ENCODE measurements at places on chromosomes 4 and X.

GRCh38 chr4:139761461-139761860, 95.8 kb downstream of the MGST2 start:
- peak; percentile 28 for DNase-seq

DNA sequence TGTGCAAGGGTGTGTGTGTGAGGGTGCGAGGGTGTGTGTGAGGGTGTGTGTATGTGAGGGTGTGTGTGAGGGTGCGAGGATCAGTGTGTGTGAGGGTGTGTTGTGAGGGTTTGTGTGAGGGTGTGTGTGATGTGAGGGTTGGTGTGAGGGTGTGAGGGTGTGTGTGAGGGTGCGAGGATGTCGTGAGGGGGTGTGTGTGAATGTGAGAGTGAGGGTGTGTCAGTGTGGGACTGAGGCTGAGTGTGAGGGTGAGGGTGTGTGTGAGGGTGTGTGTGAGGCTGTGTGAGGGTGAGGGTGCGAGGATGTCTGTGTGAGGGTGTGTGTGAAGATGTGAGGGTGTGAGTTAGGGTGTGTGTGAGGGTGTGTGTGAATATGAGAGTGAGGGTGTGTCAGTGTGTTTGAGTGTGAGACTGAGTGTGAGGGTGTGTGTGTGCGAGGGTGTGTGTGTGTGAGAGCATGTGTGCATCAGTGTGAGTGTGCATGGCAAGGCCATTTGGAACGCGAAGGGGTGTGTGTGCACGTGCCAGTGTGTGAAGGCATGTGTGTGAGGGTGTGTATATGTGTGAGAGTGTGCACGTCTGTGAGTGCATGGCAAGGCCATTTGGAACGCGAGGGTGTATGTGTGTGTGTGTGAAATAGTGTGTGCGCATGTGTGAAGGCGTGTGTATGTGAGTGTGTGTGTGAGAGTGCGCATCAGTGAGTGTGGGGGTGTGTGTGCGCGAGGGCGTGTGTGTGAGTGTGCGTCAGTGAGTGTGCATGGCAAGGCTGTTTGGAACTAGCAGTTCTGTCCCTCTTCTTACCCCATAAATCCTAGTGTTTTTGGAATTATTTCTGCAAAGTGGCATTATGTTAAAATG, 69.8 kb downstream of the RGS12 start:
- no peak for DNase-seq

- no peak for DNase-seq
Observed at GRCh38 chrX:85114776-85115175, 111.1 kb downstream of the APOOL start.

- DNase-seq = peak; percentile 45
Observed at GRCh38 chr4:52037689-52038102, 403 bp downstream of the SGCB start.

DNA sequence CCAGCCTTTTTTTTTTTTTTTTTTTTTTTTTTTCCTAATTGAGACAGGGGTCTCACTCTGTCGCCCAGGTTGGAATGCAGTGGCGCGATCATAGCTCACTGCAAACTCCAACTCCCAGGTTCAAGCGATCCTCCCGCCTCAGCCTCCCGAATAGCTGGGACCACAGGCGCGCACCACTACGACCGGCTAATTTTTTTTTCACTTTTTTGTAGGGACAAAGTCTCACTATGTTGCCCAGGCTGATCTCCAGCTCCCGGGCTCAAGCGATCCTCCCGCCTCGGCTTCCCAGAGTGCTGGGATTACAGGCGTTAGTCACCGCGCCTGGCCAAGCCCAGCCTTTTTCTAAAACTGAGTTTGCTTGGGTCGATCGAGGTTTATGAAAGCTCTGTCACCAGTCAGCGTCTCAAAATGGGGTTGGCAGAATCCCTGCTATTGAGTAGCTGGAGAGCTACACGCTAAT, 1.3 kb upstream of the OTUD5 start:
- DNase-seq = peak; percentile 64

- no peak for DNase-seq
Observed at GRCh38 chr4:139961344-139961946, 192.5 kb downstream of the MAML3 start.

- no peak for DNase-seq
Observed at GRCh38 chr4:143437937-143438336, 75.6 kb upstream of the SMARCA5 start.

DNA sequence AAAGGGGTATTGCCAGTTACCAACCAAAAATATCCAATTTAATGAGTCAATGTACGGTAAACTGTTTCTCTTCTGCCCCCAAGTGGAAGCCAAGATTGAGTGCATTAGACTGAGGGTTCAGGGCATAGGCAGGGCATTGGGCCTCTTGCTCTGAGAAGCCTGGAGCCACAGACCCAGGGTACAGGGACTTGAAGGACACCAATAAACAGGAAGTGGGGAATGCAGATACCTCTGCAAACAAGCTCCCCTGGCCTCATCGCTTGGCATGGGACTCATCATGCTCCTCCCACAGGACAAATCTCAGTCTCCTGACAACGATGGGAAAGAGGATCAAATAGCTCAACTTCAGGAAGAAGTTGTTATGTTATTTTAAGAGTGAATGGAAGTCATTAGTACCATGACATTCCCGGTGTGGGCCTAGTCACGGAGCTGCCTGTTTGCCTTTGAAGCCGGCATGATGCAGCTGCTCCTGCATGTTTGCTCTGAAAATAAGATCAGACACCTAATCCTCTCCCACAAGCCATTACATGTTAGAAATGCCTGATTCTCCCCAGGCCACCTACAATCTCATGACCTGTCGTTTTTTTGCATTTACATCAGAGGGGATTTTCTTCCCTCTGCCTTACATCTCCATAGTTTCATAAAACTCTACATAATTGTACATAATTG, 224.2 kb downstream of the RCHY1 start:
- peak; percentile 24 for DNase-seq

DNA sequence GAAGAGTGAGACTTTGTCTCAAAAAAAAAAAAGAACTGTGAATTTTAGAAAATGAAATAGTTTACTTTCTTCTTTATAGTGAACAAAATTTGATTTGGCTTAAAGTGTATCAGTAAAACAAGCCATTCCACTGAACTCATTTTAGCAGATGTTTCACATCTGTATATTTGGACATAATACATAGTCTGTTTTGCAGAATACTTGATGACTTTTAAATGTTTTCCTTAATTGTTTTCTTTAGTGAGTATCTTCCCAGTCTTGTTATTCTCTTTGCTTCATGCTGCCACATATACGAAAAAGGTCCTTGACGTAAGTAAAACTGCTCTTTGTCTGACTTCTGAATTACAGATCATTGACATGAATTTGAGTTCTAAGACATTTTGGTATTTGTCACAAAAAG, 8.3 kb downstream of the TMEM33 start:
- DNase-seq = no peak

DNA sequence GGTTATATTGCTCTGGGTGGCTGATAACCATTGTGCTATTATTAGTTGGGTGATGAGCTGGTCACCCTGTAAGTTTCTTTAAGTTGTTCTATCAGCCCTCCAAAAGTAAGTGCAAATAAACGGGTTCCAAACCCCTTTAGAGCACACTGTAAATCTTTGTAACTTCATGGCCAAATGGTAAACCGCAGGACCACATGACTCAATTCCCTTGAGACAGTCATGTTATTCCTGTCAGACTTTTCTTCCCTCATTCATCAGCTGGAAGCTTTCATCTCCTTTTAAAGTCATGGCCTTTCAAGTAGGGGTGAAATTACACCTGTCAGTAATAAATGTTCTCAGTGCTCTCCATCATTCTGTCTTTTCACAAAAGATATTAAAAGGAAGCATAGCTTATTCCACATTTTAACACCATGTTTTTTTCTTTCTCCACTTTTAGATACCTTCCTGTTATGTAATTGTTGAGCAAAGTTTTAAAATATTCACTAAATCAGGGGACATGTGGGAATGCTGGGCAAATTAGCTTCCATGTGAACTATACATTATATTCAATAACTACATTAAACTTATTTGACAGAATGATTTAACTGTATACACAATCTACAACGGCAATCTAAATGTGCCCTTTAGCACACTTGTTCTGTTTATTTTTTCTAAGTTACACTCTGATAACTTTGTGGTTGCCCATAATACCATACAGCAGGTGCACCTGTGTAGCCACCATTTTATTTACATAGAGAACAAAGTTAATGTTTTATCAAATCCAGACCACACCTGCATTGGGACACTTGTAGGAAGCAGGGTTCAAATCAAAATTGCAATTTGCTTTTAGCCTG, 275.5 kb downstream of the CFAP299 start:
- peak; percentile 7 for DNase-seq

DNA sequence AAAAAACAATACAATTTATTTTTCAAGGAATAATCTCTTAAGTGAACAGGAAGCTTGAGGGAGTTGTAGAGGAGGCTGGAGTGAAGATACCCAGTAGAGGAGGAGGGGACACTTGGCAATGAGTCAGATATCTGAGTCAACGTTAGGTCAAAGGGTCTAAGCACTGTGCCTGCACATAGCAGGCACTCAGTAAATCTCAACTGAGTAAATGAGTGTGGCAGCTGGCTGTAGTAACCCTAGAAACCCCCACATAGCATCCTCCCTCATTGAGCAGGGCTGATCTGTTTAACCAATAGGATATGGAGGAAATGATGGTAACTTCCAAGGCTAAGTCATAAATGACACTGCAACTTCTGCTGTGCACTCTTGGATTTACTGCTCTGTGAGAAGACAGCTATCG, 186.0 kb upstream of the FAM241A start:
- peak; percentile 59 for DNase-seq

DNA sequence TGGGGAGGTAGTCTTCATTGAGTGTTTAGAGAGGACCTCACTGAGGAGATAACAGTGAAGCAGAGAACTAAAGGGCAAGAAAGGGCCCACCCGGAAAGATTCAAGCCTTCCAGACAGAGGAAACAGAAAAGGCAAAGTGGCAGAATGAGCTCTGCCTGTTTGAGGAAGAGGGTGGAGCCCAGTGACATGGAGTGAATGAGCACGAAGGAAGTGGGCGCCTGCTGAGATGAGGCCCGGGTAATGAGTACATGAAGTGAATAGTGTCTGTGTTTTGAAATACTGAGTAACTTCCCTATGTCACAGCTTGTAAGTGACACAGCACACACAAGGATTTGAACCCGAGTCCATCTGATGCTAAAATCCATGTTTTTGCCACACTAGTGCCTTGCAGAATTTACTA, 32.5 kb upstream of the TLR2 start:
- DNase-seq = no peak

DNA sequence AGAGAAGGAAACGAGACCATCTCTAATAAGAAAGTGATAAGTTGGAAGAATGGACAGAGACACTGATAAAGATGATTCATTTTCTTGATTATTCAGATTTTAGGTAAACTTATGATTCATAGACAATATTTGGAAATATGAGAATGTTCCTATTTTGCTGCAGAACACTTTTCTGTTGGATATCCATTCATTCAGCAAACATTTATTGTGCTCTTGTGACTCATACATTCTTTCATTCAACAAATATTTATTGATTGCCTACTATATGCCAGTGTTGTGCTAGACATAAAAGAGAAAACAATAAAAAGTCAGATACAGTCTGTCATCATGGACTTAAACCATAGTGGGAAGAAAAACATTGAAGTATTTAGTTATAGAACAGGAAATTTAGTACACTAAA, 1232.0 kb downstream of the STIM2 start:
- no peak for DNase-seq

- no peak for DNase-seq
Observed at GRCh38 chrX:5324546-5324945, 904.1 kb downstream of the NLGN4X start.

DNA sequence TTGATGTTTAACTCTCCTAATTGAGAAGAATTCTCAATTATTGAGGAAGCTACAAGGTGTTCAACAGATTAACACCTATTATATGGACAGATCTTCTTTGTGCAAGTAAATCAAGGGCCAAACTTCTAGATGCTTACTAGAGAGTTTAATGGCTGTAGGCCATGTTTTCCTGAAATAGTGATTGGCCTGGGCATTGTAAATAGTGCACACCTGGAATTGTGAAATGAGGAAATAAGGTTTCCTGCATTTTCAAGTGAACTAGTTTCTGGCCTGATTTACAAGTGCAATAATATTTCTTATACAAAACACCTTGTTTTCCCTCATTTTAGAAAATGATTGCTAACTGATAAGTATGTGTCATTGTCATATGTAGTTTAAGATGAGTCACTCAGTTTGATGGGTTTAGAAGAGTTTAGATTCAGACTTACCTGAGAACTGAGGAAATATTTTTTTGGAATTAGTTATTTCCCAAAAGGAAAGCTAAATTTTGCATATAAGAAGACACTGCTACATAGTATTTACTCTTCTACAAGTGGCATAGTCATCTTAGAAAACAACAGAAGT, 21.2 kb downstream of the AFF1 start:
- no peak for DNase-seq

DNA sequence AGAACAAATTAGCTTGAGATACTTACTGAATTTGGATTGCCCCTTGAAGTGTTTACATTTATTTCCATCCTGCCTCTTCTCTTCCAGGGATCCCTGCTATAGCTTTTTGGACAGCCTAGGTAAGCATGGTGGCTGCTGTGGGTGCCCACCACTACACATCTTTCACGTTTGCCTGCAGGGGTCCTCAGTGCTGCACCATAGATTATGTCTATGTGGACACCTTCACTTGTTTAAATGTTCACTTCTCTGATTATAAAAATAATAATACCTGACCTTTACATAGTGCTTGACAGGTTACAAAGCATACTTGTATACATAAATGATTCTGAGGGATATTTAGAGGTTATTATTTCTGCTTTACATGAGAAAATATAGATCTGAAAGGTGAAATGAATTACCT, 67.9 kb upstream of the SLC4A4 start:
- peak; percentile 35 for DNase-seq

- no peak for DNase-seq
Observed at GRCh38 chrX:39853417-39854030, 244.2 kb downstream of the BCOR start.

- DNase-seq = no peak
Observed at GRCh38 chr4:149986917-149987316, 91.3 kb upstream of the DCLK2 start.

DNA sequence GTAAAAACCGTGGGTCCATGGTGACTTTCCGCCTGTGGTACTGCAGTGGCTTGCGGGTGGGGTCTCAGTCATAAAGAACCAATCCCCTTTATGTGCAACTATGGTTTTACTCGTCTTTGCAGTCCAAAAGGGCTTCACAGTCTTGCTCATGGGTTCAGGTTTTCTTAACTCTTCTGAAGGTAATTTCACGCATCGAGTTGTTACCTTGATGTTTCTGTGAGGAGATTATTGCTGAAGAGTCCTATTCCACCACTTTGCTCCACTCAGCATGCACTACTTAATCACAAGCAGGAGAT, 41.5 kb downstream of the F8 start:
- DNase-seq = no peak

DNA sequence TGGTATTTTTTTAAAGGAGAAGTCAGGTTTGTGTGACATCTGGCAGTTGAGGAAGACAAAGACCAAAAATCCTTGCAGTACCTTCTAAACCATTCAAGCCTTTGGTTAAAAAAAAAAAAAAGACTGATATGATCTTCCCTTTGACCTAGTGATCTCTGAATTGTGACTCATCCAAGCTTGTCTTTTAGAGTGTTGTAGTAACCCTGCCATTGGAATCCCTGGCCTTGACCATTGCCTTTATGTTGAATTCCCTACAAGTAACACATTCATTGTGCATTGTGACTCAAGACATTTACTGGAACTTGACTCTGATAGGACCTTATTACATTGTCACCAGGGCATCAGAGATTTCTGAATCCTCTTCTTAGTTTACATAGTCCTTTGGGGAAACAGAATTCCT, 1469.0 kb downstream of the TECRL start:
- DNase-seq = no peak

- no peak for DNase-seq
Observed at GRCh38 chr4:101421386-101421785, 74.1 kb upstream of the PPP3CA start.

All from iris pigment epithelial cell (primary cell).